Coronary artery (tissue), 2 donors: ENCODE measurements at places on chromosomes 7 and 10.

GRCh38 chr10:88245974-88246511, 337.1 kb downstream of the RNLS start:
- DNase-seq, result no peak

GRCh38 chr7:158125721-158126120, 461.9 kb downstream of the PTPRN2 start:
- no peak for DNase-seq

DNA sequence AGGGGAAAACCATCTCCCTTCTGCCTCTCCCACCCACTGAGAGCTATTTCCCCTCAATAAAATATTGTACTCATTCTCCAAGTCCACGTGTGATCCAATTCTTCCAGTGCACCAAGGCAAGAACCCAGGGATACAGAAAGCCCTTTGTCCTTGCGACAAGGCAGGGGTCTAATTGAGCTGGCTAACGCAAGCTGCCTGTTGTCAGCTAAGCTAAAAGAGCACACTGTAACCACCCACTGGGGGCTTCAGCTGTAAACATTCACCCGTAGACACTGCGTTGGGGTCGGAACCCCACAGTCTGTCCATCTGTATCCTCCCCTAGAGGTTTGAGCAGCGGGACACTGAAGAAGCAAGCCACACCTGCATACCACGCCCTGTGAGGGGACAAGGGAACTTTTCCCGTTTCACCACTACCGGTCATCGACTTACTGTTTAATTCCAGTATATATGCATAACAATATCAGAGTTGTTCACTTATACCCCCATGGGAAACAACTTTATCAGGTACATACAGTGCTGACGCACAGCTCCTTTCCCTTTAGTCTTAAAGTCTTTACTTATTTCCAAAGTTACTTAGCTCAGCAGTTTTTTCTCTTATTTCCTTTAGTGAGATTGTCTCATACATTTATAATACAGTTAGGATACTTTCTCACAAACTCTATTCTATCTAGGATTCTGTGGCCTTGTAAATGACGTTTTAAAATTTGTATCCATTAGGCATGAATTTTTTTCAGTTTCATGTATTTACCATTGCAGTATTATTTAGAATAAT, 721.6 kb downstream of the ANKRD7 start:
- DNase-seq, result no peak

- DNase-seq, result no peak
Observed at GRCh38 chr10:133230387-133231195, 574 bp downstream of the UTF1 start.

GRCh38 chr10:103155471-103156085, 37.5 kb downstream of the NT5C2 start:
- no peak for DNase-seq

- DNase-seq, result no peak
Observed at GRCh38 chr7:30681331-30681797, 892 bp downstream of the CRHR2 start.

DNA sequence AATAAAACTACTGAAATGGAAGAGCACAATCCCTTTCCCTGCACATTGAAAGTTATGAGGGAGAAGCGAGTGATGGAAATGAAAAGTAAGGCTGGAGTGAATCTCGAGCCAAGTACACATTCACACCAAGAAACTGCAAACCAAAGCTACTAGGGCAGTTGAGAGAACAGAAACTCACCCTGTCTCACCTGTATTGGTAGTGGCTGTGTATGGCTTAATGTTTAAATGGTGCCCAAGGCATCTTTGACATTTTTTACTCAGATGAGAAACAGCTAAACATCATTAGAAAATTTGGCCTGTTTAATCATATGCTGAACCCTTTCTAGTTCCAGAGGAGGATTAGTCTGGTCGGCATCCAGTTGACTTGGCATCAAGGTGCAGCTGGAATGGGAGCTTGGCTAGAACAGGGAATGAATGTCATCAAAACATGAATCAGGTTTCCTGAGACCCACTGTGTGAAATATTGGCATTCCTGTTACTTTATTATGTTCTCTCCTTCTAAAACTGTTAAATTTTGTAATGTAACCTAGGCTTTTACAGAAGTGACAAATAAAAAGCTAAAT, 840.8 kb downstream of the GRM8 start:
- no peak for DNase-seq

DNA sequence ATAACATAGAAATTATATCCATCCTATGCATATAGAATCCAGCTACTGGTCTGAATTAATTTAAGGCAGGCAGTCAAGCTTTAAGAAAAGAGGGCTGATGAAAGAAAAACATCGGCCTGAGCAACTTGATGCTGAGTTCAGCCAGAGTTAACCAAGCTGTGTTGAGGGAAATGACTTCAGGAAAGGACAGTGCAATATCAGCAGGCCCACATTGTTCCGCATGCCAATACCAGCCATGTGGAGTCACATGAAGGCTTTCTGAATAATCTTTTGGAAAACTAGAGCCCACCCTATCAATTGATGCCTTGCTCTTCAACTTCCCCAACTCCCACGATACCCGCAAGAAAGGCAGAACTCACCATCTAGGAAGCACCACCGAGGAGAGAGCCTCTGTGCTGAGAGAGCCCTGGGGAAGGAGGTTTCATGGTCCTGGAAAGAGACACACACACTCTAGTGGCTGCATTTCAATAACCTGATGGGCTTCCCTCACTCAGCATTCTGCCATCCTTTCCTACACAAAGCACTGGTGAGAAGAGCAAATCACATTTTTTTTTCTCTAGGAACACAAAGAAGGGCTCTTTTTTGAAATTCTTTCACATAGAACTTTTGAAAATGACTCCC, 125.8 kb upstream of the PTN start:
- no peak for DNase-seq

GRCh38 chr10:5540891-5541290, 16.1 kb downstream of the CALML3 start:
- peak; percentile 26 for DNase-seq

- no peak for DNase-seq
Observed at GRCh38 chr10:86234107-86234506, 132.5 kb downstream of the GRID1 start.

DNA sequence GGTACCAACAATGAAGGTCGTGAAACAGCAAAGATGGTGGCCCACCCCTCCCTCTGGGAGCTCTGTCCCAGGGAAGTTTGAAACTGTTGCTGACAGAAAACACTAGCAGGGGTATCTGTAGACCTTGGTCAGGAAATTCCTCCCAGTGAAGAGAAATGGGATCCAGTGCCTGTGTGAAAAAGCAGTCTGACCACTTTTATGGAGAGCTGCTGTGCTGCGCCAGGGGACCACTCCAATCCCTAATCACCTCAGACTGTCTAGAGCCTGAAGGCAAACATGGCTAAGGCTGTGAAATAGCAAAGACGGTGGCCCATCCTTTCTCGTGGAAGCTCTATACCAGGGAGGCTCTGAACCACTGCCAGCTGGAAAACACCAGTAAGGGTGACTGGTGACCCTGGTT, 38.3 kb upstream of the TMEM140 start:
- DNase-seq, result no peak

DNA sequence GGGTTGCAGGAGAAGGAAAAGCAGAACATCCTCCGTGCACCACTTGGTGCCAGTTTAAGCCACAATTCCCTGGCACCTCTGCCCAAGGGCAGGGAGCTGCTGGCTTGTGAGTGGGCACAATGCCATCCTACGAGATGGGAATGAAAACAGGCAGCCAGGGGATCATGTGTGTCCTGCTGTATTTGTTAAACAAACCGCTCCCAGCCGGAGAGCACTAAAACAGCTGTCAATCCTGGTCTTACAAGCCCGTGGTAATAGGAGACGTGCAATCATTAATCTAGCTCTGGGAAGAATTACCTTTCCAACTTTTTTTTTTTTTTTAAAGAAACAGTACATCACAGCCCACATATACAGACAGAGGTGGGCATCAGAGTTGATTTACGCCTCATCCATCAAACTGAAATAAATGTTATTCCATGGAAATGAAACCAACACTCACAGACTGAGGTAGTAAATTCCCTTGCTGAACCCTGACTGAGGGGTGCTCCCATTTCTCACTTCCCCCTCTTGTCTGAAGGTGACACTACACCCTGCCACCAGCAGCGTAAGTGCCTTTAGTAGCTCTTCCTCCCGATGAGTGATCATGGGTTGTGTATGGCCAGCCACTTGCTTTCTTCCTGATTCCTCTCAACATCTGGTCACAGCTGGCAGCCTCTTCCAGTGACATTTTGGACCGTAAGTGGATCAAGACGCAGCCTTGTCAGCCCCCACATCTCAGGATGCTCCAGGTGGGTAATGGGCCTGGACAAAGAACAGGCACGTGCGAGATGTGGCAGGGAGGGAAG, 143.8 kb downstream of the TEX36 start:
- no peak for DNase-seq

GRCh38 chr10:68221196-68221595, 10.7 kb downstream of the ATOH7 start:
- no peak for DNase-seq

- no peak for DNase-seq
Observed at GRCh38 chr10:117541909-117542705, 439 bp upstream of the EMX2 start.

- no peak for DNase-seq
Observed at GRCh38 chr10:77587416-77587790, 50.2 kb downstream of the KCNMA1 start.

GRCh38 chr7:101538596-101539459, 90.3 kb downstream of the MYL10 start:
- DNase-seq, result no peak

GRCh38 chr10:54469587-54470323, 331.3 kb downstream of the PCDH15 start:
- DNase-seq, result no peak

GRCh38 chr10:86295791-86296190, 70.8 kb downstream of the GRID1 start:
- peak; percentile 26 for DNase-seq

- DNase-seq, result no peak
Observed at GRCh38 chr10:20105931-20106330, 289.7 kb downstream of the PLXDC2 start.

- DNase-seq, result peak; percentile 26
Observed at GRCh38 chr10:123519861-123520260, 146.3 kb upstream of the GPR26 start.

DNA sequence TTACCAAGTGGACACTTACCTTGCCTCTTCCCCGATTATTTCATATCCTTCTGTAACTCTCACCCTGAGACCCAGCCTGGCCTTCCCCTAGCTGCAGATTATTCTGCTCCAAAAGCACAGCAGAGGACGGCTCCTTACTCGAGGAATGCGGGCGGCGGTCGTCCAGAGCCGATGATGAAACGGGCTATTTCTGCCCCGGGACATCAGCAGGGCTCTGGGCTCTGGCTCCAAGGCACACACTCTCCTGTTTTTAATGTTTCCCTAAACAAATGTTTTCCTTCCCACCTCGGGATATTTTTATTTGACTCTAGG, 343 bp upstream of the C10orf71 start:
- DNase-seq, result no peak

- peak; percentile 79 for DNase-seq
Observed at GRCh38 chr10:43606323-43607198, at the start of gene ZNF485. Gene ZNF485 (plus strand): TSS chr10:43606438. CDS start chr10:43607051, 613 bp downstream.

DNA sequence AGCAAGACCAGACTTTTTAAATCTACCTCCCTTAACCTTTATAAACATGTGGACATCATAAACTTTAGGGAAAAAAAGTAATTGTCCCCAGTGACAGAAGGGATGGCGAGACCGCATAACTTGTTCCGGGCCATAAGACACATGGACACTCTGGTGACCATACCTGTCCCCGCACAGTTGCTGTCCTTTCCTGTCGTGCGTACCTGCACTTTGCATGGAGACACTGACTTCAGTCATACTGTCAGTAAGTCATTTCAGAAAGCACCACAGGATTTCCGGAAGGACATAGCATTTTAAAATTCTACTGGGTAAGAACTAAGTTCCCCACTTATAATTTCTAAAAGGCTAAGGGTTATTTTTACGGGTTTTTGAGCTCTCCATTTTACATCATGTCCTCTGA, 120.9 kb downstream of the CREB5 start:
- no peak for DNase-seq

DNA sequence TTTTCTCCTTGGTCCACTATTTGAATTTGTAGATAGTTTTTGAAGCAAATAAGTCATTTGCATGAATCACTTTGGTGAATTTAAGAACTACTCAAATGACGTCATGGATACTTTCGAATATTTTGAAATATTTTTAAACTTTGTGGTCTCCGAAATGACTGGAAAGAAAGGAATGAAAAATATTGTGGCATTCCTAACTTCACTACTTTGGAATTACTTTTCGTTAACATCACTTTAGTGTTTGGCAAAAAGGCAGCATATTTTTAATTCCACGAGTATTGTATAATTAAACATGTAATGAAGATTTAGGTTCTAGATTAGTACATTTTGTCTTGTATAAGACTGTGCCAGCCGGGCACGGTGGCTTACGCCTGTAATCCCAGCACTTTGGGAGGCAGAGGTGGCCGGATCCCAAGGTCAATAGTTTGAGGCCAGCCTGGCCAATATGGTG, 35.3 kb upstream of the ZRANB1 start:
- DNase-seq, result peak; percentile 79

- DNase-seq, result no peak
Observed at GRCh38 chr10:69068549-69068948, 19.4 kb upstream of the SRGN start.

DNA sequence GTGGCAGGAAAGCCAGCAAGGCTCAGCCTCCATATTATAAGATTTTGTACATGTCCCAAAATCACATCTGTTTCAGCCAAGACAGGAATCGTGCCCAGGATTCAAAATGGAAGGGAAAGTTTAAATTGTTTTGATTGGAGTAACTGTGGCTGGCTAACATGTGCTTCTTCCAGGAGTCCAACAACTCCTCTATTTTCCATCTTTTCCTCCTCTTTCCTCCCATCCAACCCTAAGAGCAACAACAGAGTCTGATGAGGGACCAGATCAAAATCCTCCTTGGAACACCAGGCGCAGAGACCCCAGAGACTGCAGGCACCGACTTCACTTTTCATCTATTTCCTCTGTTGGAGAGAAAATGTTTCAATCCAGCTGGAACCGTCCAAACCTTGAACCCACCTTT, 36.0 kb upstream of the SVIL start:
- no peak for DNase-seq

DNA sequence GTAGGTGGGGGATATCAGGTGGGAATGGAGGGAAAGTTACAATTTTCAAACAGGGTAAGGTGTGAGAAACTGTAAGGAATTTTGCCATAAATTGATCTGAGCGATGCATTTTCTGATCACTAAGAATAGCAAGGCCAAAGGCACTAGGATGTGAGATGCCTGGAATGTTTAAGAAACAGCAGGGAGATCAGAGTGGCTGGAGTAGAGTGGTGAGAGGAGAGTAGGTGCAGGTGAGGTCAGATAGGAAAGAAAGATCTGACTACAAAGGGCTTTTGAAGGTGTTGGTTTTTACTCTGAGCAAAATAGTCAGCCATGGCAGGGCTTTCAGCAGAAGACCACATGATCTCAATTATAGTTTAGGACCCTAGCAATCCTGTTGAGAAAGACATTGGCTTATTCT, 55.0 kb downstream of the HDAC9 start:
- DNase-seq, result no peak
